Activated gamma-delta T cell (primary cell): ENCODE measurements at places on chromosomes 4 and X.

GRCh38 chrX:149074398-149074797, 430.7 kb downstream of the IDS start:
- DNase-seq, result no peak

GRCh38 chr4:157271166-157271869, 50.8 kb downstream of the GRIA2 start:
- DNase-seq, result no peak

DNA sequence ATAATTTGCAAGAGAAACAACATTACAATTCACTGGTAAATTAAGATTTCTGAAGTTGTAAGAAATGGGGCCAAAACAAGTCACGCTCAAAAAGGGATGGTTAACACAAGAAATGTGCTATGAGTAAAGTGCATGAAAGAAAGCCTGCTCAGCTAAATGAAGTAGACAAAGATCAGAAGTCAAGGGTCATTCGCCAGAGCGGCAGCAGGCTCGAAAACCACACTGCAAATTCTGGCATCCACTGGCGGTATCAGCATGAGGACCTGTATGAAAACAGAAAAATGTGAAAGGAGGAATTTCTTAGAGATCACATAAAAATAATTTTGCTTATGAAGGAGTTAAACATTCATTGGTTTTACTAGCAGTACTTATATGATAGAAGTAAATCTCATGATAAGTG, 49.6 kb downstream of the FBXL5 start:
- no peak for DNase-seq

GRCh38 chr4:112355662-112356061, 58.5 kb downstream of the ALPK1 start:
- DNase-seq, result no peak

DNA sequence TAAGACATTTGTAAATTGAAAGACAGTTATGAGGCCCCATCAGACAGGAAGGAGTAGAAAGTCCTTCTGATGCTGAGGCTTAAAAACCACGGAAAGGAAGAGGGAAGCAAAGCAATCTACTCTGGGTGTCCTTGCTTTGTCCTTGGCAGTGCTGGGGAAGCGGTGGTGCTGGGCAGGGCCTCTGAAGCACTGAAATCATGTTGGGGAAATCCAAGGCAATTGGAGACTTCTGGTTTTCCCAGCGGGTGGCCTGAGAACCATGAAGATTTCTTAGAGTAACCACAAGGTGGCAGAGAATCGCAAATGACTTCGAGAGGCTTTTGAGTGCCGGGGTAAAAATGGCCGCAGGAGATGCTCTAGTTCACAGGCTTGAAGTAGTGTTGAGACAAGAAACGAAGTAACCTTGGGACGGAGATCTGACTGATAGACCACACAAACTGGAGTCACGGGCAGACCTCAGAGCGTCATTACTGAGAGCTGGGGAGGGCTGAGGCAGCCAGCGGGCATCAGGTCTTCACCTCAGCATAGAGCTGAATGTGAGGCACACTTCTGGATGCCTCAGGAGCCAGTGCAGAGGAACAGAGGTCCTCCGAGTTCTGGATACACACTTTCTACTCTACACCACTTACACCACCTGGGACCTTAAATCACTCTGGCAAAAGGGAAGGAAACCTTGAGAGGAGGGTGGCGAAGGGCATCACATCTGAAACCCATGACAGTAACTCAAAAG, 130.7 kb upstream of the GPRIN3 start:
- no peak for DNase-seq

- DNase-seq, result no peak
These were observed 170.1 kb upstream of the ATOH1 start for GRCh38 chr4:93658443-93658842.

- DNase-seq, result no peak
These were observed 413.6 kb upstream of the CXorf51A start for GRCh38 chrX:147228153-147228552.

GRCh38 chr4:182881914-182882313, 35.3 kb downstream of the DCTD start:
- no peak for DNase-seq

- DNase-seq, result no peak
These were observed 1.5 kb downstream of the ZNF718 start for GRCh38 chr4:125833-126232.

DNA sequence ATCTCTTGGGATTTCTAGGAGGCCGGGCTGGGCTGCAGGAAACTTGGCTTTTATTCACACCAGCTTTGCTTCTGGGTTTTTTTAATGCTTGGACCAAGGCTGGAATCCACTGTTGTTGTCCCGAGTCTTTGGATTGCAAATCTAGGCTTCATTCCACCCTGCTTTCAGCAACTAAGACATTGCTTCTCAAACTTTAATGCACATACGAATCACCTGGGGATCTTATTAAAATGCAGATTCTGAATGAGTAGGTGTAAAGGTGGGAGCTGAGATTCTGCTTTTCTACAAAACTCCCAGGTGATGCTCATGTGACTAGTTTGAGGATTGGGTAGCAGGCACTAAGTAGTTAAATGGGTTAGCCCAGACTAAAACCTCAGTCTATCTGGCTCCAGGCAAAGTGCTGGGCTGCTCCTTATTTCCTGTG, 39.2 kb upstream of the GPC4 start:
- no peak for DNase-seq

DNA sequence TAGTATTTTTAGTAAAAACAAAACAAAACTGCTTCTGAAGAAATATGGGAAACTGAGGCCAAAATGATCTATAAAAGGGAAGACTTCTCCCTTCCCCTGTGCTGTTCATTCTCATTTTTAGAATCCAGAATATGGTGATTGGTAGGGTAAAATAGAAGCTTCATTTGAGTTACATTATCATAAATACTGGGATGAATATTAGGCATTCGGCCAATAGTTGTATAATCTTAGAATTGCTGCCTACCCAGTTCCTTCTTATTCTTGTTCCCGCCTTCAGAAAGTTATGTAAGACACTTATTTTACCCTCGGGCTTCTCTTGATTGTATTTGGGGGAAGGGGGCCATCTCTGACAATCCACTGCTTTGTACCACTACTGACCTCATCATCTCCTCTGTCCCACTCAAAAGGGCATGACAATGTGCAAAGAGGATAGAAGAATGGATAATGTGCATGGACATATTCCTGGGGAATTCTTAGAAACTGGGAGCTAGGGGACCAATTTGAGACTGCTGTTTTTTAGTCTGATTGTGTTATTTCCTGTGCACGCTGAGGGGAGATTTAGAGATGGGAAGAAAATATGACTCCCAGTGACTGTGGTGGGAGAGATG, 588 bp downstream of the ART3 start:
- no peak for DNase-seq

- DNase-seq, result no peak
These were observed 51.7 kb upstream of the ATP8A1 start for GRCh38 chr4:42708625-42709024.

DNA sequence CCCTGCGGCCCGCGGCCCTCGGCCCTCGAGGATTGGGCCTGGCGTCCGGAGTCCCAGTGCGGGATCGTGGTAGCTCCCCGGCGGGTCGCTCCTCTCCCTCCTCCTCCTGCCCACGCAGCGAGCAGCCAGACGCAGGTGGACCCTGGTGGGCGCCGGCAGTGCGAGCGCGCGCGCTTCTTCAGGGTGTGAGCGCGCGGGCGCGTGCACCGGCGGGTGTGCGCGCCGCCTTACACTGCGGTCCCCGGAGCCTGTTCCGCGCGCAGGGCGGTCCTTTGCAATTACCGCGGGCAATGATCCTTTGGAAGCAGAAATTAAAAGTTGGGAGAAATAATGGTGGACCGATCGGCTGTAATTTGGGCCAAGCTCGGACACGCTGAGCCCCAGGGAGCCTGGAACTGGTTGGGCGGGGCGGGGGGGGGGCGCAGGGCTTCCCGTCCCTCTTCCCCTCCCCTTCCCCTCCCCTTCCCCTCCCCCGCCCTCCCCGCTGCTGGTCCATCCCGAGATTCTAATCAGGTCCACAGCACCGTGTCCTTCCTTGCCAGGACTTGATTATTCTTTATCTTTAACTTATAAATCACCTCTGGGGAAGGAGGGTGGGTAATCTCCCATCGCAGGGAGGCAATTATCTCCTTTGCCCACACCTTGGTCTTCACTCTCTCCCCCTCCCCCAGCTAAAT, 1.6 kb upstream of the NKX1-1 start:
- DNase-seq, result no peak

DNA sequence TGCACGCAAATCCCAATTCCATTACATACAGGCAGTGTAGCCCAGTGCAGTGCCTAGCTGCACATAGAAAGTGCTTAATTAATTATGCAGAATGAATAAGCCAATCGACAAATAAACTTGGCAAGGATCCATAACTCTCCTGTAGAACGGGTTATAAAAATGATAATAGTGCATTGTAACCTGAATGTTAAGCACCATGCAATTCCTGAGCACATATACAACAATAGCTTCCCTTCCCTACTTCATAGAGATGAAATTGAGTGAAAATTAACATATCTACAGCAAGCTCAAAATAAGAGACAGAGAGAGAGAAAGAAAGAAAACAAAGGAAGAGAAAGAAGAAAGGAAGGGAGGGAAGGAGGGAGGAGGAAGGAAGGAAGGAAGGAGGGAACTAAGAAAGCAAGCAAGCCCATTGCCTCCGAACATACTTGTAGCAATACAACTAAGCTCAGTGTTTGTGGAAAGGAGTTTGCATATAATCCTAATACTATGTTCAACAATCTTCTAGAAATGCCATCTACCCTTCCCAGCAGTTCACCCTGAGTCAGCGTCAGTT, 1074.0 kb upstream of the LCORL start:
- DNase-seq, result no peak

DNA sequence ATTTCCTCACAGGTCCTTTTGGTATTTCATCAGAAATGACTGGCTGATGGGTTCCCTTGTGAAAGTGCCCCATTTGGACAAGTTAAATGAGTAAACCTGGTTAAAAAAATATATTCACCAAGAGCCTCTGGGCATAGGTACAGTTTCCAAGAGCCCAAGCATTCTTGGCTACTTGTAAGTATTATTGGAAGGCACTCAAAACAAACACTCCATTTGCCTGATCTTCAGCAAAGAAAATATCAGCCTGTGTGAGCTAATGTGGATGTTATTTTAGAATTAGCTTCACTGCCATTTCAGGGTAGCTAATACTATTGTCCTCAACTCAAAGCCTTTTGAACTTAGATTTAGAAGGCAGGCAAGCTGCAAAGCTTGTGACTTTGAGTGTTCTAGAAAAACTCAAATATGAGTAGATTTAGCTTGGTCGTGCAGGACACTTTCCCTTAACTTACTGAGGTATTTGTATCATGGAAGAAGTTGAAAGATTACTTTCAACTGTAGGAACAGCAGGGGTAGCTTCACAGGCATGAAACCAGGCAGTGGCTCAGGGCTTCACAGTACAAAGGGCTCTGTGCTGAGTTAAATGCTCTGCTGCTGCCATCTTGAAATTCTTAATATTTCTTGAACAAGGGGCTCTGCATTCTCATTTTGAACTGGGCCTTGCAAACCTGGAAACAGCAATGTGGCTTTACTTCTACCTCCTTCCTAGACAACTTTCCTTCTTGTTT, 177.2 kb downstream of the AMELX start:
- DNase-seq, result no peak

GRCh38 chr4:48138936-48139335, 4.9 kb upstream of the TXK start:
- DNase-seq, result no peak

- DNase-seq, result no peak
These were observed 111.2 kb downstream of the QDPR start for GRCh38 chr4:17400686-17401085.

DNA sequence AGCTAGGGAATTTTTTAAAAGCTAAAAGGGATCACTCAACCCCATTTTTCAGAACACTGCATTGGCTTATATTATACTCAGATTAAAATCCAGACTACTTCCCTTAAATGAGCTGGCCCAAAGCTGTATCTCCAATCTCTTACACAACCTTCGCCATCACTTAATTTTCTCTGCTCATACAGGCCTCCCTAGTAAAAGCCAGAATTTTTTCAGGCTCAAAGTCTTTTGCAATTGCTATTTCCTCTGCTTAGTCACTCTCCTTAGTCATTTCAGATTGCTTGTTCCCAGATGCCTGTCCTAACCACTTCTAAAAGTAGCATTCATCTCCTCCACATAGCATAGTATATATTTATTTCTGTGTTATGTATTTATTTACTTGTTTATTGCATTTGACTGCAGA, 1587.9 kb upstream of the ADGRL3 start:
- DNase-seq, result no peak

DNA sequence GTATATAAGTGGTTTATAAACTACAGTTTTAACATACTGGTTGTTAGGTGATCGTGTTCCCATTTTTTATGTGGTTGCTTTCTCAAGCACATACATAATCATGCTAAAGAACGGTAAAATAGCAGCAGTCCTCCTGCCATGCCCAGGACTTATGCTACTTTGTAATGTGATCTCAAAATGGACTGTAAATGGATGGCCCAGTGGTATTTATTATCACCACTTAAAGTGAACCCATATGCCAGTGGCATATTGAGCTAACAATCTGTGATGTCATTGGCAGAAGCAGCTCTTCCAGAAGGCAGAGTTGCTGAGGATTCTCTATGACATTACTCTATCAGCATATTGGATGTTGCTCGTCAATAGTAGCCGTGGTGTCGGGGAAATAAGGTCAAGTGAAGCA, 28.6 kb downstream of the ANK2 start:
- no peak for DNase-seq

- no peak for DNase-seq
These were observed 18.2 kb upstream of the ABLIM2 start for GRCh38 chr4:8176547-8177399.

GRCh38 chr4:119032921-119033685, 102.5 kb upstream of the MYOZ2 start:
- no peak for DNase-seq

GRCh38 chr4:105025263-105026017, 121.2 kb upstream of the TET2 start:
- DNase-seq, result no peak

DNA sequence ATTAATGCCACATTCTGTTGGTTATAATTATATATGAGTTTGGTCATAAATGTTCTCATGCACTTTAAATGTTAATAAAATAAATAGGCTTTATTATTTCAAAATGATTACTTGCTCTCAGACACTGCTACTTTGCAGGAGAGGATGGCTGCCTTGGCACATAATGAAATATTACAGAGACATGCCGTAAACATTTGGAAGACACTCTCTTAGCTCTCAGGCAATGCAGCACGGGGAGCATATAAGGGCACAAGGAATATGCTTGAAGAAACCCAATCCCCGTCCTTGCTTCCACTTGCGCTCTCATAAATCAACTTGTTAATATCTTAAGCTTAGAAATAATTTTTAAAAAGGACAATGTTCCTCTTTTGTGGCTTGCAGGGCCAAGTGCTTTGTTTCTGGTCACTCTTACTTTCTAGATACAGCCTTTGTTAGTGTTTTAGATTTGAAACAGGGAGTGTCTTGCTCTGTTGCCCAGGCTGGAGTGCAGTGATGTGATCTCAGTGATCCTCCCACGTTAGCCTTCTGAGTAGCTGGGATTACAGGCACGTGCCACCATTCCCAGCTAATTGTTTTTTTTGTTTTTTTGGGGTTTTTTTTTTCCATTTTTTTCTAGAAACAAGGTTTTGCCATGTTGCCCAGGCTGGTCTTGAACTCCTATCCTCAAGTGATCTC, 445.0 kb downstream of the SPRY1 start:
- no peak for DNase-seq

- no peak for DNase-seq
These were observed 201.6 kb upstream of the C1QTNF7 start for GRCh38 chr4:15226203-15226602.
